ENCODE measurements at places on chromosomes 4 and X. TPM values are rescaled to one million over a fixed set of nuclear protein-coding genes. Genes with fewer than 3 reads are reported as not detected.

DNA sequence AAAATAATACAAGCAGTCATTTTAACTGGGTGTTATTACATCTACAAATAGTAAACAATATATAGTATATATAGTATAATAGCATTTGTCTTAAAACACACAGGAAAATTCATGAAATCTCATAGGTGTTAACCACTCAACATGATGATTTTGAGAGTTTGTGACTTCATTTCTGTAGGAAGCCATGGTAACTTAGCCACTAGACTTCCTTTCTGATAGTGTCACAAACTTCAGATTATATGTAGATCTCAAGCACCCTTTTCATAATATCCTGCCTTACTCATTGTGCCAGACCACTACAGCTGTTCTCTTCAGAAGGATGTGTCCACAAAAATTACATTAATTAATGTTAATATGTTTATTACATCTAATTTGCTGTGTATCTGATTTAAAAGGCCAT is 1250.6 kb downstream of the ADGRL3 start:
- H3K27me3 ChIP-seq: no peaks in the 10 kb centered on the region
- no peaks in the 10 kb centered on the region for H3K36me3 ChIP-seq

Gene EPGN
- total RNA-seq: not detected

DNA sequence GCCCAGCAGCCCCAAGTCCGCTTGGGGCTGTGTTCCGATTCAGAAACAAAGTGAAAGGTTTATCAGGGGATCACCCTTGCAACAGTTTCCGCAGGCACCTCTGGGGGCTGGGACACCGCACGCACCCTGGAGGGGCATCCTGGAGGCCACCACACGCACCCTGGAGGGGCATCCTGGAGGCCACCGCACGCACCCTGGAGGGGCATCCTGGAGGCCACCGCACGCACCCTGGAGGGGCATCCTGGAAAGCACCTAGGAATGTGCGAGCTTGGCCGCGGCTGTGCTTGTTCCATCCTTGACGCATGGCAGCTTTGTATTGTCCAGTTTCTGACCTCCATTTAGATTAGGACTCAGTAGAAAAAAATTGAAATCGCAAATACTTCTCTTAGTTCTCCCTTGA is 21.3 kb upstream of the CBR4 start:
- no peaks in the 10 kb centered on the region for H3K36me3 ChIP-seq
- H3K4me3 ChIP-seq: no peak overlapping the region
- DNase-seq: no peak
- no peaks in the 10 kb centered on the region for H3K27me3 ChIP-seq

Gene UGT2B17
- total RNA-seq: not detected

DNA sequence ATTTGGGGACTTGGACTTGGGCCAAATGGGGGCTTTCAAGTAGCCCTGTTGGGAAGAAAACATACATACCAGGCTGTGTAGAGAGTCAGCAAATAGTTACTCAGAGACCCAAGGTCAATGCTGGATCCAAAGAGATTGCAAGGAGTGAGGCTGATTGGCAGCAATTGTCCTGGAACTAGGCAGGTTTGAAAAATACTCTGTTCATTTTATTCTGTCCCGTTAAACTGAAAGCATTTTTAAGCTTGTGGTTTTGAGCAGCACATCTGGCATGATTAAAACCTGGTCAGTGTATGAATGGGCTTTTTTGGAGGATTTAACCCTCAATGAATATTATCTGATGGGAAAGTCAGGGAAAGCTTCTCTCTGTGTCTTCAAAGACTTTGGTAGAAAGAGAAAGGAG is 294.3 kb upstream of the BOD1L1 start:
- H3K27me3 ChIP-seq: peaks cover 2% of the 10 kb centered on the region
- H3K27ac ChIP-seq: no peak overlapping the region
- H3K36me3 ChIP-seq: no peaks in the 10 kb centered on the region
- peaks cover 2% of the 10 kb centered on the region for H3K4me1 ChIP-seq
- no peak for DNase-seq

Gene CXCL11
- not detected for total RNA-seq

Gene P2RY8
- not detected for total RNA-seq

- no peak overlapping the region for H3K27ac ChIP-seq
- no peak for DNase-seq
- no peaks in the 10 kb centered on the region for H3K27me3 ChIP-seq
- H3K36me3 ChIP-seq: peaks cover 6% of the 10 kb centered on the region
- H3K4me1 ChIP-seq: peaks cover 19% of the 10 kb centered on the region
These were observed 175.8 kb upstream of the GALNT7 start for GRCh38 chr4:172992648-172993378.

- H3K27ac ChIP-seq: no peak overlapping the region
- H3K36me3 ChIP-seq: no peaks in the 10 kb centered on the region
These were observed 1392.7 kb upstream of the IGFBP7 start for GRCh38 chr4:58502839-58503238.

DNA sequence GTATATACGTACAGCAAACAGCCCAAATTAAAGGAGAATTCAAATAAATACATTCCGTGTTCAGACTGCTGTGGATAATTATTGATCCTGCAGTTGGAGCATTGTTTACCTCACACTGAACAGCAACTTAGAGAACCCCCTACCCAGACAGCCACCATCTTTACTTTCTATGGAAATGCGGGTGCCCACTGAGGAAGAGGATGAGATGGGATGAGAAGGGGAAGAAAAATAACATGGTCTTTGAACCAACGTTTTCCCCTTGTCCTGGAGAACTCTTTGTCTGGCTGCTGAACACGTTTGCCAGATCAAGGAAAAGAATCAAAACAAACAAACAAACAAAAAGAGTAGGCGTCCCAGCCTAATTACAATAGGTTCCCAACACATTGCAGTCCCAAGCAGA is 1.5 kb downstream of the TSPAN5 start:
- peaks cover 23% of the 10 kb centered on the region for H3K4me1 ChIP-seq
- no peak for DNase-seq
- H3K27me3 ChIP-seq: peaks cover 74% of the 10 kb centered on the region
- no peaks in the 10 kb centered on the region for H3K36me3 ChIP-seq
- H3K4me3 ChIP-seq: peak overlapping the region; percentile 80
- no peak overlapping the region for H3K27ac ChIP-seq

Gene BRS3
- total RNA-seq: 0.10 TPM
